ENCODE measurements at places on chromosomes 7 and 10.

DNA sequence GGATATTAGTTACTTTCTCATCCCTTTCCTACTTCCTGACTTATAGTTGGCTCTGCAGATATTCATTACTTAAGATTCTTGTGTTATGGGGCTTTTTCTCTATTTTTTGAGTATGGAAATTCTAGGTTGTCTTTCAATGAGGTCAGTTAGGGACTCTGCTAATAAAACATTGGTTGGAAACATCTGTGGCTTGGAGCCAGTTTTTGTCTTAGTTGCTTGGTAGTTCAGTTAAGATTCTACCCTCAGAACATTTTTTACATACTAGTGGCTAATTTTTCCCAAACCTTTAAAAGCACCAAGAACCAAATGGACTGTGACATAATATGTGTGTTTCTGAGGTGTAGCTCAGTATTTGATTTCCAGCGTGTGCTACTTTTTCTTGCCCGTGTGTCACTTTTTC lies 305.6 kb upstream of the FZD1 start:
- DNase-seq: no peak

DNA sequence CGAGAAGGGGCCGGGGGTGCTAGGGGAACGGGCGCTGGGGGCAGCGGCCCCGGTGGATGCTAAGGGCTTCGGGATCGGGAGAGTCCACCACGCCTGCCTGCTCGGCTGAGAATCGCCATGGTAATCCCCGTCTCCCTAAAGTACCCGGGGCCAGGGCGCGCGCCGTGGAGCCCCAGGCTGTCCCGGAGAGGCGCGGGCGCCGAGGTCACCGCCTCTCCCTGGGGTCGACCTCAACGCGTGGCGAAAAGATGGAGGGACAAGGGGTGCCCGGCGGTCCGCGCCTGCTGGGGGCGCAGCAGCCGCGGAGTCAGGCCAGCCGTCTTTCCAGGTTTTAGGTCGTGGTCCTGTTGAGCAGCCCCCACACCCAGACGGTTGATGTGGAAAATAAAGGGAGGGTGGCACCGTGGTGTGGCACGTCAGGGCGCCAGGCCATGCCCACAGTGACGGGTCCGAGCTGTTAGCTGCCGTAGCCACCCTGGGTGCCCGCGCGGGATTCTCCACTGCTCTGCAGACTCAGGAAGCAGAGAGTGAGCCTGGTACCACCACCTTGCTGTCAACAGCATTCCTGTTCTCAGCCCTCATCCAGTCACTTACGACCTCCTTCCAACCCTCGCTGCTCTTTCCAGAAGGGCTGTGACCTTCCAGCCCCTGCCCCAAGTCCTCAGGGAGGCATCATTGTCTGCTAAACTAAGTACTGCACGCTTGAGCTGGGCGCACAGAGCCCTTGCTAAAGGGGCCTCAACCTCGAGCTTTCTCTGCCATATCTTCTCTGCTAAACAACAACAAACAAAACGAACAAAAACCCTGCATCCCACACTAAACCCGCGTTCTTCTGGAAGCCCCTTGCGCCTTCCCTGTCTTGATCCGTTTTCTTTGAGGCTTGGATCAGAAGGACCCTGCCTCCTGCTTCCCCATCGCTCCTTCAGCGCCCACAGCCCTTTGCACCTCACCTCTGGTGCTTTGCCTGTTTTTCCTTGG lies 666 bp downstream of the SMKR1 start:
- no peak for DNase-seq

DNA sequence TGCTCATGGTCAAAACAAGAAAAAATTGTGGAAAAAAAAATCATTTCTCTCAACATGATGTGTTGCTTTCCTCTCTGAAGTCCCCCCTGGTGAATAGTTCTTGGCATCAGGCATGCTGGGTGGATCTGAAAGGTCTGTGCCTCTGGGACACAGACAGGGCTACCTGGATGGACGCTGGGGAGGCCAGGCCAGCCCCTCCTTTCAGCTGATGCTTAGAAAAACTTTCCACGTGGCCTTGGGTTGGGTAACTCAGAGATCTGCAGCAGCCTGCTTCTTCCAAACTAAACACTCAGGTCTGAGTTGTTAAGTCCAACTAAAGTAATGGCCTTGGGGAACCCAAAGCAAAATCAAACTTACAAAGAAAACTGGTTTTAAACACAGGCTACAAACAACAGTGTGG lies 113.0 kb downstream of the CCDC3 start:
- no peak for DNase-seq

DNA sequence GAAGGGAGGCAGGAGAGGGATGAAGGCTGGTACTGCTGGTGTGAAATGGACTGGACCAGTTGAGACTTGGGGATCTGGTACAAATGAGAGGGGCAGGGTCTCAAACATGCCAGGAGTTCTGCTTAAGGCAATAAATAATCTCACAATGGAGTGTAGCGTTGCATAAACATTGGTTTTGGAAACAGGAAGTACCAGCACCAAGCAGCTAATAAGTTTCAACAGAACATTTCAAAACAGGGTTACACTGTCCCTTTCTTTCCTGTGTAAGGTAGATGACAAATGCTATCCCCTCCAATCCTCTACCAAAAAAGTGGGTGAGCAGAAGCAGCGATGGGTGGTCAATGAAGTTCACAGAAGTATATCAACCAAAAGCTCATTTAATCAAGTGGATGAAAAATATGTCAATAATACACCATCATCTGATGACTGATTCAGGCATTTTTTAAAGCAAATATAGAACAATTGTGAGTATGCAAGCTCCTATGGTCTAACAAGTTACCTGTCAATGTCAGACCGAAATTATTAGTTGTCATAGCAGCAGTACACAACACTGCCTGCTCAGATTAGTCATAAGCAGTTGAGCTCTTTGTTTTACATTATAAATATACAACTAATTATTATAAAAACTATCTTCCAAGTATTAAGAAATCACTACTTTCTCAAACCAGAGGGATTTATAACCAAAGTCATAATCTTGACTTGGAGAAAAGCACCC lies 220.0 kb downstream of the FAM107B start:
- no peak for DNase-seq

GRCh38 chr7:45872116-45873034 lies 507 bp downstream of the CCDC201 start:
- DNase-seq: no peak

GRCh38 chr7:28086198-28086597 lies 94.4 kb downstream of the JAZF1 start:
- no peak for DNase-seq

- DNase-seq: peak; percentile 63
Measured at GRCh38 chr10:46992803-46993561, 81.8 kb downstream of the PTPN20 start.

DNA sequence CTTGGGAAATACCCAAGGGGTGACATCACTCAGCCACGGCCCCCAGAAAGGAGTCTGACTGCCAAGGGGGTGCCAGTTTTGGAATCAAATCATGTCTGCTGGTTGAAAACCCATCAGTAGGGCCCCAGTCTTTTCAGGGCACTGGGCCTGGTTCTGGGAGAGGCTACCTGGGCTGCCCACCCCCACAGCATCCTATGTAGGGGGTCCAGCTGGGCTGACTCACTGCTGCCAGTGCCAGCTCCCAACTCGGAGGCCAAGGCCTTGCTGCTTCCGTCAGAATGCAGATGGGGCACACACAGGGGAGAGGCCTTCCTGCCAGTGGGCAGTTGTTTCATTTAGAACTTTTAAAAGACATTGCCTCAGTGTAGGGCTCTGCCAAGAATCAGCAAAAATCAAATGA lies 39.5 kb upstream of the DMBT1 start:
- no peak for DNase-seq

- DNase-seq: no peak
Measured at GRCh38 chr10:30987463-30987862, 44.2 kb downstream of the ZNF438 start.

DNA sequence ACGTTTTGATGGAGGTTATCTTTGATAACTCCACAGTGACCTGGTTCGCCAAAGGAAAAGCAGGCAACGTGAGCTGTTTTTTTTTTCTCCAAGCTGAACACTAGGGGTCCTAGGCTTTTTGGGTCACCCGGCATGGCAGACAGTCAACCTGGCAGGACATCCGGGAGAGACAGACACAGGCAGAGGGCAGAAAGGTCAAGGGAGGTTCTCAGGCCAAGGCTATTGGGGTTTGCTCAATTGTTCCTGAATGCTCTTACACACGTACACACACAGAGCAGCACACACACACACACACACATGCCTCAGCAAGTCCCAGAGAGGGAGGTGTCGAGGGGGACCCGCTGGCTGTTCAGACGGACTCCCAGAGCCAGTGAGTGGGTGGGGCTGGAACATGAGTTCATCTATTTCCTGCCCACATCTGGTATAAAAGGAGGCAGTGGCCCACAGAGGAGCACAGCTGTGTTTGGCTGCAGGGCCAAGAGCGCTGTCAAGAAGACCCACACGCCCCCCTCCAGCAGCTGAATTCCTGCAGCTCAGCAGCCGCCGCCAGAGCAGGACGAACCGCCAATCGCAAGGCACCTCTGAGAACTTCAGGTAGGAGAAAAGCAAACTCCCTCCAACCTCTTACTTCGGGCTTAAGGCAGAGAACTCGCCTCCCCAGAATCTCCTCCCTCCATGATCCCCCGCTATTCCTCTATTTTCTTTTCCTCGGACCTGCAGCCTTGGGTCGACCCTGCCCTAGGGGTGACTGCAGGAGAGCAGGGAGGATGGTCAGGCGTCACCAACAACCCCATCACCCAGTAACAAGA lies at the start of gene SERPINE1:
Gene SERPINE1 (plus strand): TSS at position 454 of the 809 bp plus-strand sequence. CDS start 1,290 bp downstream, outside the sequence.
- no peak for DNase-seq

GRCh38 chr10:96719850-96720421 lies 378 bp downstream of the PIK3AP1 start:
- peak; percentile 45 for DNase-seq

- no peak for DNase-seq
Measured at GRCh38 chr10:90923111-90923731, 2.3 kb upstream of the ANKRD1 start.

- DNase-seq: no peak
Measured at GRCh38 chr7:29274146-29275017, 79.8 kb downstream of the CHN2 start.

GRCh38 chr7:32489788-32490126 lies 423 bp downstream of the LSM5 start:
- no peak for DNase-seq

DNA sequence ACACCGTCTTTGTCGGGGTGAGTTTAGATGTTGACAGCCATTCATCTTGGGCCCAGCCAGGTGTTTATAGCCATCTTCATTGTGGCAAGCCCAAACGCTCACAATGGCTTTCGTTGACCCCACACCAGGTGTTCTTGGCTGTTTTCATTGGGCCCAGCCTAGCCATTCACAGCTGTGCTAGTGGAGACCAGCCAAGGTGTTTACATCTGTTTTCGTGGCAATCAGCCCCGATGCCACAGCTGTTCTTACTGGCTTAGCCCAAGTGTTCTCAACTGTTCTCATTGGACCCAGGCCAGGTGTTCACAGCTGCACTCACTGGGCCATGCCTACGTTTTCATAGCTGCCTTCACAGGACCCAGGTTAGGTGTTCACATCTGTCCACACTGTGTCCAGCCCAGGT lies 7.7 kb downstream of the FRG2B start:
- no peak for DNase-seq

GRCh38 chr7:48781752-48782151 lies 142.6 kb upstream of the CDC14C start:
- no peak for DNase-seq

- no peak for DNase-seq
Measured at GRCh38 chr7:43791-44540, 148.4 kb upstream of the FAM20C start.

DNA sequence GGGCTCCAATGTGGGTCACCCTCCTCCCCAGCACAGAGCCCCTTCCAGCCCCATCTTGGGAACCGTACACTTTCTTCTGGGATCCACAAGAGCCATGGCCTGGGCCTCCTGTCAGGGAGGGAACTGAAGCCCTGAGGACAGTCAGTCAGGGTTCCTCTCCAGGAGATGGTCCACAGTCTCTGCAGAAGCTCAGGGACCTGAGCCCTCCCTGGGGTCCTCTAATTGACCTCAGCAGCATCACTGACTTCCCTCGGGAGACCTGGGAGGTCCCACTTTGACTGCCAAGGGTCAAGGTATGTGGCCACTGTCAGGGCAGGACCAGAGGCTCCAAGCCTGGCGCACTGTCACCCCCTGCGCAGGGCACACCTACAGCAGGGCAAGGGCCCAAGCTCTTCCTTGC lies 32.3 kb downstream of the NOD1 start:
- no peak for DNase-seq

DNA sequence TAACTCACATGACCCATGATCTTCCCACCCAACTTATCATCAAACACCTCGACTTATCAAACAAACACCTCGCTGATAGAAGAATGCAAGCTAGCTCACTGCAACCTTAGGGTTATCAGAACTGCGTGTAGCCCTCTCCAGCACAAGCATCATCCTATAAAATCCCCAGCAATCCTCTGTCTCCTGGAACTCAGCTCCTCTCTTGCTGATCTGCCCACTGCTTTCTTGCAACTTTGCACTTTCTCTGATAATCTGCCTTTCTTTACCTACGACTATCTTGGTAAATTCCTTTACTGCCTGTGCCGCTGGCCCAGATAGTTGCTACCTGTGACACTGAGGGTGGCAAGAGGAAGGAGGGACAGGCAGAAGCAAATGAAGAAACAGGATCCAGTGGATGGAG lies 210.9 kb downstream of the ACTR3B start:
- DNase-seq: no peak

DNA sequence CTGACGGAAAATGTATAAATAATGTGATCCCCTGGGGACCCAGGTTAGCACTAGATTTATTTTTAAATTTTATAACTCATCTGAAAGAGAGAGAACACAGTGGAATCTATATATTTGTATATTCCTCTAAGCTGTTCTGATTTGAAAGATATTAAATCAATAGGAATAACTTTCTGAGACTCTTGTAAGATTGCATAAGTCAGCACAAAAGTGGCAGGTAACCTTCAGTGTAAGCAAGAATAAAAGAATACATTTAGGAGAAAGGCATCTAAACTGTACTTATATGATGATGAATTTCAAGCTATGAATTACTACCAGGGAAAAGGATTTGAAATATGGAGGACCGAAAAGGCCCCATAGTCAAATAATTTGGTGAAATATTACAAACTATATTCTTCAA lies 112.8 kb downstream of the TBXAS1 start:
- DNase-seq: no peak

DNA sequence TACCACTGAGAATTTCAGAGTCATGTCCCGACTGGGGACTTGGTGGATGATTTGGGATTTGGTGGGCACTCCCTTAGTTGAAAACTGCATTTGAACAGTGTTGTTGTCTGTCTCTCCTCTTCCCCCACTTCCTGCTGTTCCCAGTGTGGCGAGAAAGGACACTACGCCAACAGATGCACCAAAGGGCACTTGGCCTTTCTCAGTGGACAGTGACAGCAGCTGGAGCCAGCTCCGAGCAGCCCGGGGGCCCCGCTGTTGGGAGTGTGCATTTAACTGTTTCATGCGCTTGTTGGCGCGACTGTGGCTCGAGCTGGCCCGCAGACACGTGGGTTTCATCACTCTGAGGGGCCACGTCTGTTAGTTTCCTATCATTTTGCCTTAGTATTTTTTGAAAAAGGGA lies 9.7 kb downstream of the ATP5MF start:
- DNase-seq: no peak

DNA sequence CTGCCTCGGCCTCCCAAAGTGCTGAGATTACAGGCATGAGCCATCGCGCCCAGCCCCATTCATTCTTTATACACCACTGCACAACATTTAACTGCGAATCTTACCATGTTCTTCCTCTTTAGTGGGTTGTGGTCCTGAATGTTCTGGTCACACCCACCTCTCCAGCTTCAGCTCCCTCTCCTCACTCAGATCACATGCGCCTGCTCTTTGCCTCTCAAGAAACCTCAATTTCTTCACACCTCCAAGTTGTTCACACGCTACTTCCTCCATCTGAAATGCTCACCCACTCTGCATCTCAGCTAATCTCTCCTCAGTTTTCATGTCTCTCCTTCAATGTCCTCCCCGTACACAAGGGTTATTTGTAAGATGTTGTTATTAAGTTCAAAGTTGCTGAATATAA lies 2.4 kb upstream of the PRR15 start:
- no peak for DNase-seq

- DNase-seq: no peak
Measured at GRCh38 chr10:3116508-3117100, 49.3 kb downstream of the PFKP start.
